ENCODE measurements at places on chromosomes 11 and 22.

- DNase-seq = no peak
Observed at GRCh38 chr11:70091638-70092037, 13.5 kb downstream of the ANO1 start.

- no peak for DNase-seq
Observed at GRCh38 chr11:125515102-125515439, 19.0 kb upstream of the FEZ1 start.

DNA sequence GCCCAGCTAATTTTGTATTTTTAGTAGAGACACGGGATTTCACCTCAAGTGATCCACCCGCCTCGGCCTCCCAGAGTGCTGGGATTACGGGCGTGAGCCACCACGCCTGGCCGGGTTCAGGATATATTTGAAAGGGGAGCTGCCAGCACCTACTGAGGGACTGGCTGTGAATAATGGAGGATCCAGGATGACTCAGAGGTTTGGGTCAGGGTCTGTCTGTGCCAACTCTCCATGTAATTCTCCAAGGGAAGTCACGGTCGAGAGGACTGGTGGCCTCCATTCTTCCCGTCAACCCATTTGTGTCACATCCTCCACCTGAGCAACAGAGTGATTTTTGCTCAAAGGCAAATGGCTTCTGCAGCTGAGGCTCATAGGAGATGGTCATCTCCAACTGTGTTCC lies 3.6 kb upstream of the ARRB1 start:
- DNase-seq = no peak

DNA sequence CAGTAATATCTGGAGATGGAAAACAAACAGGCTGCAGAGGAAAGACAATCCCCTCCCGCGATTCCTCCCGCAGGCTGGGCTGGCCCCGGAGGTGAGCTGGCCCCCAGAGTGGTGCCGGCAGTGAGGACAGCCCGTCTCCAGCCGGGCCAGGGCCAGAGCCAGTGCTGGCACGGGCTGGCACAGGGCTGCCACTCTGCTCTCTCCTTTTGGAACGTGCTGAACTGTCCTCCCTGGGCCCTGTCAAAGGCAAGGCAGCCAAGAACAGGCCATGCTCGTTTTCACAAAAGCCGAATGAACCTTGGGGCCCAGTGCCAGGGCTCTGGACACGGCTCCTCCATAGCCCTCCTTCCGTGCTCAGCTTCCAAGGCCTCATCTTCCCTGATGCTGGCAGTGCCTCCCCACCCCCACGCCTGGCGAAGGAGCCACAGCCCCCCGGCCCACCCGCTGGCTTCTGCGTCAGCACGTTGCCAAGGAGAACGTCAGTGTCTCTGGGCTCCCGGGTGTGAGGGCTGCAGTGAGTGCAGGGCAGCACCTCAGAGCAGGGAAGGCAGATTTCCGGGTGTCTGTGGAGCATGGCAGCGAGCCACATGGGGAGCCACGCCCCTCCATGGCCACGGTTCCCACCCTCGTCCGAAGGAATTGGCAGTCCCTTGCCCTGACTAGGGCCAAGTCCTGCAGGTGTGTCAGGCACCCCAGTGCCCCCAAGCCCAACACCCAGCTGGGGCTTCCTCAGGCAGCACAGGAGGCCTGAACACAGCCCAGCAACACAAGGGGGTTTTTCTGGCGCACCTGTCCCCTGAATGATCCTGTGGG lies 28.6 kb downstream of the GNAZ start:
- DNase-seq = no peak

DNA sequence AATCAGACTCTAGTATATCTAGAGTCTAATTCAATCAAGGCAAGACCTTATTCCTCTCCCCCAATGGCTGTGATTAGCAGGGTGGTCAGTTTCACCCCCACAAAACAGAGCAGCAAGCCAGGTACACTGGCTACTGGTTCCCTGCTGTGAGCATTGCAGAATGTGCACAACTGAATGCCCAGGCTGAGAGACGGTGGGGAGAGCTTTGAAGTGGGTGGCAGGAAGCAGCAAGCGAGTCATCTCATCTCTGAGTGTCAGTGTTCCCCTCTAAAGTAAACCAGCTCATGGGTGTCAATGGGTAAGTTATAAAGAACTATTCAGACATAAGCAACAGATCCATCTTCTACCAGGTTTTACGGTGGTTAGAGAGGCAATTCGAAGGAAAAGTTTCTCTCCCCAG lies 37.6 kb downstream of the GAB4 start:
- DNase-seq = no peak

DNA sequence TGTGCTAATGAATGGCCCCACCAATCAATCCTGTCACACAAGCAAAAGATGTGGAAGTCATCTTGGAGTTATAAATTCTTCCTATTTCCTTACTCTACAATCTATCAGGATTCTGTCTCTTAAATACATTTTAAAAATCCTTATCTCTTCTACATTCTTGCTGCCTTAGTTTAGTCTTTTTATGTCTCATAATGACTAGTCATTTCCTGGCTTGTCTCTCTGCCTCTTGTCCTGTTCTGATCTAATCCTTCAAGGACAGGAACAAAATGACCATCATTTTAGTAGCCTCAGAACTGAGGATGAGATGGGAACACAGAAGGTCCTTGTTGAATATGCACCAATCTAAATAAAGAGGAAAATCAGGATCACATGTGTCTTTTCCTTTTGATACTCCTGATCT lies 56.6 kb upstream of the LIN7C start:
- no peak for DNase-seq

DNA sequence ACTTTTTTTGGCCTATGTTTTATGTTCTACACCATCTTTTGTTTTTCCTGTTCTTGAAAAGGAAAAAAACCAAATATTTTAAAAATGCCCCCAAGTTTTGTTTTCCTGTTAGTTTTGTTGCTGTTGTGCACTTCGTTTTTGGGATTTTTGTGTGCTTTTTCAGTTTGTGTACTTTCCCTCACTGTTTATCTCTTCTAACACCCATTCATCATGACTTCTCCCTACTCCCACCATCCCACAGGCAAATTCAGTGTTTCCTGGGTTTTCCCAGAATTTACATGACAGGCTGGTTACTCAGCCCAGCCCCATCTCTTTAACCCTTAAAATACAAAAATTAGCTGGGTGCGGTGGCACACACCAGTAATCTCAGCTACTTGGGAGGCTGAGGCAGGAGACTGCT lies 15.6 kb downstream of the TMEM123 start:
- DNase-seq = no peak

DNA sequence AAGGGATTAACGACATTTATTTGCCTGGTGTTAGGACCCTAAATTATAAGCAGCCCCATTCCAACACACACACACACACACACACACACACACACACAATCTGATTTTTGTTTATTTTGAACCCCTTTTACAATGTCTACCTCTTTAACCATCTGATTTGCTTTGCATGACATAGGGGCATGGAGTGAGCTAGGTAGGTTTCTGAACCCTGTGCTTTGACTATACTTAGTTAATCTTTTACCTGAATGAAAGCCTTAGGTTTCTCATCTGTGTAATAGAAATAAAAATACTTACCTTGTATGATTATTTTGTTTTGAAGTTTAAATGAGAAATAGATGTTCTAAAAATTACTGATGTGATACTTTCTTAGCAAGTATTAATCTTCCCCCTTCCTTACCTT lies 94.7 kb upstream of the FOLH1 start:
- DNase-seq = no peak

- DNase-seq = no peak
Observed at GRCh38 chr22:30332551-30332950, 5.8 kb upstream of the TBC1D10A start.

DNA sequence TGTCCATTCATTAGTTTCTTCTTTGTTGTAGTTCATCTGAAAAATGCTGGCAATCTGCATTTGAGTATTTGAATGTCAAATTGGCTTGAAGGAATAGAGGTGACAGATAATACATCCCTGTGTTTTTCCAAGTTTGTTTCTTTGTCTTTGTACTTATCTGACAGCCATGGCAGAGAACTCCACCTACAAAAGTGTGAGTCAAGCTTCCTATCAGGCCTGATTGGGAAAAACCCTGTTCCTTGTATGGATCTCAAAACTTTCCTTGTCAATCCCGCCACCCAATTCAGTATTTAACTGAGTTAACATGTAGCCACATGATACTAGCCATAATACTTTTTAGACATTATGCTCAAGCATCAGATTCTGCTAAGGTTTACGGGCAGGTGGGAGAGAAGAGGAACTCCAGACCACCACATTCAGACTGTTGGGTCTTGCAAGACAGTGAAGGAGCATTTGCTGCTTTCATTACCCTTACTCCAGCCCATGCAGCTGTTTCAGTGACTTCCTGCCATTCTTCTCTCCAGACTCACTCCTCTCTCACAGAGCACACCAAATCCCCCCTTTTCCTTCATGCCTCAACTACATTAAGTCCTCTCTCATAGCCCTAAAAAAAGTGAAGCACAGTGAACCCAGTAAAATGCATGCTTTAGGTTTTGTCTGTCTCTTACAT lies 65.9 kb downstream of the BLID start:
- DNase-seq = no peak

- no peak for DNase-seq
Observed at GRCh38 chr11:134752526-134752925, 340.5 kb upstream of the B3GAT1 start.

DNA sequence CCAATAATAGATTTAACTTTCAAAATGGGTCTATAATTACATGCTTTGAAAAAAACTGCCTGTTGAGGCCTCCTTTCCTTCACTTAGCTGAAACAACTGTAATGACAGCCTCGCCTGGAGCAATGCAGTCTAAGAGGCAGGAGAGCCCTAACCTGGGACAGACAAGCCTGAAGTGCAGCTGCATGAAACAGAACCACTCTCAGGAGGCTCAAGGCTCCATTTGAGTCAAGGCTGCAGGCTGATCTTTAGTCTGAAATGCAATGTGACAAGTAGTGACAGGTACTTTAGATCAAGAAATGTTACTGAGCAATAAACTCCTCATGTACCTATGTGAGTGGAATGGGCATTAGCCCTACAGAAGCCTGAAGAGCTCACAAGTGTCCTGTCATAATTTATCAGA lies 414.0 kb upstream of the LUZP2 start:
- DNase-seq = no peak

DNA sequence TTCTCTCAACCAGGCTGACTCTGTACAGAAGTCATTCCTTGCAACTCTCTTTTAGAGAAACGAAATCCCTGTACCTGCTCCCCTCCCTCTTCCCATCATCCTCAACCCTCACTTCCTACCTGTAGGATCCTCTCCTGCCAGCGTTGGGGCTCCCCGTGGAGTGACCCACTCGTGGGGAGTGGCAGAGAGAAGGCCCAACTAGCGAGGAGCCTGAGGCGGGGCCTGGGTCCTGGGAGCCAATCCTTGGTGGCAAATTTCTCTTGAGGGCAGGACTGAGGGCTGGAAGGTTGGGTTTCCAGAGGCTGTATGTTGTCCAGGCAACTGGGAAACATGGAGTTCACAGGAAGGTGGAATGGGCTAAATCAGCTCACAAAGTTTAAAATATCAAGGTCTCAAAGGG lies 10.4 kb downstream of the NHERF4 start:
- DNase-seq = no peak

DNA sequence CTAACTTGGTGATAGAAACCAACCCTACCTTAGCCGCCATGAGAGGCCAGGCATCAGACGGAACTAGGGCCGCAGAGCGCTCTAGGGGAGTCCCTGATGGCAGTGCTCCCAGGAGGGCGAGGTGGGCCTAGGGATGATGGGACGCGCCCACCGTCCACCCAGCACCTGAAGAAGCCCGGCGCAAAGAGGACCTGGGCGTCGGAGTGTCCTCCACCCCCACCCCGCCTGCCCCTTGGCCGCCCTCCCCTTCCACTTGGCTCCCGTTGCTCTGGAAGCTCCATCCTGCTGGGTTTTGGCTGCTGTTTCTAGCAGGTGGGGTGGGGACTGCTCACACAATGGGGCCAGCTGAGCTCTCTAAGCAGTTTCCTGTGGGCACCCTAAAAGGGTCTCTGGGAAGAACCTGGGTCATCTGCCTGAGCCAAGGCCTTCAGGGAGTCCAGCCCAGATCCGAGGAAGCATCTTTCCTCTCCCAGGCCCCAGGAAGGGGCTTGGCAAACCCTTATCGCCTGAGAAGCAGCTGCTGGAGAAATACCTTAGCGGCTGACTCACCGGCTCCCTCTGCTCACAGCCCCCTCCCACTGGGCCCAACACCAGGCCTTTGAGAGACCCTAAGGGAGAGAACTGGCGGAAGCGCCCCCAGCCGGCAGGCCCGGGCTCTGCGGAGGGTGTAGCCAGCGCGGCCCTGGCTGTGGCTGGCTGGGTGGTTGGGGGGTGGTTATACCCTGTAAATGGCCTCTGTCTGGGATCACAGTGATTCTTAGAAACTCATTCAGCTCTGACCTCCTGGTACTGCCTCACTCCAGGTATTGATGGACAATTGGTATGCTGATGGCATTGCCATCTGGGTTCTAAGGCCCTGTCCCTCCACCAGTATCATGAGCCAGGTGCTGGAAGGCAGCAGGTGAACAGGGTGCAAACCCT lies 19.3 kb downstream of the CREB3L1 start:
- peak; percentile 71 for DNase-seq

DNA sequence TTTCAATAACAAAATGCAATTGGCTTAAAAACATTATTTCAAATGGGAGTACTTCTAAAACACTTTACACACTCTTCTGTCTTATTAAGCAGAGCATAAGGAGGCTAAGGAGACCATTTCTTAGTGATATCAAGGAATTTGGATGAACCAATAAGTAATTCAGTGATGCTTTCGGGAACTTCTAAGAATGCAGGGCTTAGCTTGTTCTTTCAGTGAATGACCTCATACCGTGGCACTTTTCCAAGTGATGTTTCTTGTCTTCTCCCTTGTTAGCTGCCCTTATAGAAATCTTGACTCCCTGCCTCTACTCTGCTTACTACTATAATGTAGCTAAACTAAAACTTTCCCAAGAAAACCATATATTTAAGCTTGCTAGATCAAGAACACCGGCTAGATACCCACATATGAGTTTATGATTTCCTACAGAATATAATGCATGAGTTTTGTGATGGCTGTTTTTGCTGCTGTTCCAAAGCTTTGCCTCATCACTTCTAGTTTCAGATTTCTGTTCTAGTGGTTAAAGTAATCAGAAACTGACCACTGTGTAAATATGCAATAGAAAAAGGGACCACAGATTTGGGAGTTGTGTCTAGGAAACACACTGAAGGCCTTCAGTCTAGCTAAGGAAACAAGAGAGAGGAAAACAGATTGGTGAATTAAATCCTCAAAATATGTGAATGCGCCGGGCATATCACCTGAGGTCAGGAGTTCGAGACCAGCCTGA lies 37.5 kb upstream of the STK33 start:
- peak; percentile 51 for DNase-seq

DNA sequence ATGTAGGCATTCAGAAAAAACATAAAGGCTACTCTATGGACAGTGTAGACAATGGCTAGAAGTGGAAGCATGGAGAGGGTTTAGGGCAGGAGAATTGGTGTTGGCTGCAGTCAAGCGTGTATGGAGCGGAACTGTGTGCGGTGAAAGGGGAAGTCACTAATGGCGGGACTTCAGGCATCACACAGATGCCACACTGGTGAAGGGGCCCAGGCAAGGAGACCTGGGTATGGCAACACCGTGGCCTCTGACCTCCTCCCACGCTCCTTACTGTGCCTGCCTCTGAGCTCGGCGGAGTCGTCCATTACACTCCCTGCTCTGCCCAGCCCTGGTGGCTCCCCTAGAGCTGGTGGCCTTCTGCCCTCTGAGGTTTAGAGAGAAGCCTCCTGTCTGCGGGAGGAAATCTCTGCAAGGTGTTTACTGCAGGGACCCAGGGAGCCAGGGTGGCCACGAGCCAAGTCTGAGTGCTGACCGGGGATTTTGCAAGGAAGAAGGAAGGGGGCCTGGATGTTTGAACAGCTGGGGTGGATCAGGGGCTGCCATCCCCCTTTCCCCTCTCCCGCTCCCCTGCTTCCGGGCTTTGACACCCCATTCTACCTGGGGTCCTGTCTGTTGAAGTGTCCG lies 75.1 kb upstream of the TSPAN18 start:
- no peak for DNase-seq

GRCh38 chr11:27139742-27140367 lies 99.2 kb downstream of the BBOX1 start:
- no peak for DNase-seq
